ENCODE measurements at places on chromosomes 11 and 22. TPM values are rescaled to one million over a fixed set of nuclear protein-coding genes. Genes with fewer than 3 reads are reported as not detected.

AQP11 gene
- total RNA-seq, result not detected

APOL4 gene
- total RNA-seq, result 2.3 TPM

ANKK1 gene
- 1.0 TPM for total RNA-seq

KRTAP5-9 gene
- not detected for total RNA-seq

SYCE3 gene
- not detected for total RNA-seq

OR51E2 gene
- total RNA-seq, result 0.24 TPM

CTSW gene
- total RNA-seq, result 0.49 TPM

BATF2 gene
- total RNA-seq, result 2.7 TPM

LRRC74B gene
- total RNA-seq, result not detected

DDTL gene
- not detected for total RNA-seq

DNA sequence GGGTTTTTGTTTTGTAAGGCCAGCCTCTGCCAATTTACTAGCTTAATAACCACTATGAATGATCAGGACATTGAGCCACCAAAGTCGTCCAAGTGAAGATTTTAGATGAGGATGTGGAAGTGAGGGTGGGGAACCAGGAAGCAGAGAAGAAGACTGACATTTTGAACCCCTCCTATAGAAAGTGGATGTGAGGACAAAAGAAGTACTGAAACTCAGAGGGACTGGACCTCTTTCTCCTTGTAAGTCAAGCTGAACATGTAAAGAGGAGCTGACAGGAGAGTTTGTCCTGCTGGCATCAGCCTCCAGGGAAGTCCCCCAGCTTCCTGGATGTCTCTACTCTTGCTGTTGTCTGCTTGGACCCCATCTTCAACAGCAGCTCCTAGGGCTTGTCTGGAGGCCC, 338.2 kb upstream of the NCAM1 start:
- H3K4me1 ChIP-seq, result no peaks in the 10 kb centered on the region
- H3K4me3 ChIP-seq, result no peak overlapping the region
- H3K27me3 ChIP-seq, result no peaks in the 10 kb centered on the region

- H3K4me3 ChIP-seq, result no peak overlapping the region
- H3K27ac ChIP-seq, result peak overlapping the region; percentile 84
- peaks cover 34% of the 10 kb centered on the region for H3K4me1 ChIP-seq
- peaks cover 80% of the 10 kb centered on the region for H3K36me3 ChIP-seq
- peak; percentile 87 for DNase-seq
- no peaks in the 10 kb centered on the region for H3K27me3 ChIP-seq
Measured at GRCh38 chr22:26502688-26503561, 9.3 kb downstream of the TFIP11 start.

DNA sequence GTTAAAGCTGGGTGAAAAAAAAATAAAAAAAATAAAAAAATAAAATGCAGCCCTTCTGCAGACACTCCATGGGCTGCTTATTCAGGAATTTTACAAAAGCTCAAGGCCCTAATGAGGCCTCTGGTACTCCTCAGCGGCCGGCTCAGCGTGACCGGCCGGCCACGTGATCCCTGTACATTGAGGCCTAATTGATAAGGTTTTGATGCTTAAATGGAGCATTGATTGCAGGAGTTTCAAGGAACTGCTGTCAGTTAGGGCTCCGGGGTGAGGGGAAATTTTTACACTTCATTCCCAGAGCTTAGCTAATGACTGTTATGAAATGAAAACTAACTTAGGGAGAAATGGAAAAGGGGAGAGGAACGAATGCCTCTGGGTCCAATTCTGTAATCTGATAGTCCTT, 368.8 kb upstream of the KIRREL3 start:
- no peak overlapping the region for H3K4me3 ChIP-seq
- H3K4me1 ChIP-seq, result no peaks in the 10 kb centered on the region

DNA sequence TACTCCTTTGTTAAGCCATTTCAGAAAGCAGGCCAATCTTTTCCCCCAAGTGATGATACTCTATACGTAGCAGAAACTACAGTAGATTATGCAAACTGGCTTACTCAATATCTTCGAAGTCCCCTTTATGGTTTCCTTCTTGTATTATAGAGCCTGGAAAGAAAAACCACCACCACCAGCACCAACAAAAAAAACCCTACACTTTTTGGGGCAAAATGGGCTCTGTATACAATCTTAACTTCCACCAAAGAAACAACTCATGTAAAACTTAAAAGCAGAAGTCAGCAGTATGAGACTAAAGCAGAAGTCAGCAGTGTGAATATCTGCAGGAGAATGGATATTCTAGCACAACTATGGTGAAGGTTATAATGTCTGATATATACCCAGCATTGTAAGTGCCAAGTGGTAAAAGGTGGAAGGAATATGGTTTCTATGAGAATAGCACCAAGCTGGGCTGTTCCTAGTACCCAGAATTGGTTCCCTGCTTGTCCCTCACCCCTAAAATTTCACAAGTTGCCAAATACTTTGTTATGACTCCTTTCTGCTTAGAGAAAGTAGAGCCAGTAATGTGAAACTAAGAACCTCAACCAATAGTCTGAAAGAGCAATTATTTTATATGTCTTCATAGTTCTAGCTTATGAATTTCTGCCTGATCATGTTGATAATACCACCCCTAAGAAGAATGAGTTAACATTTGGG, 252.1 kb downstream of the SBF2 start:
- no peaks in the 10 kb centered on the region for H3K36me3 ChIP-seq
- no peak overlapping the region for H3K27ac ChIP-seq
- H3K27me3 ChIP-seq, result no peaks in the 10 kb centered on the region
- H3K4me1 ChIP-seq, result no peaks in the 10 kb centered on the region

DNA sequence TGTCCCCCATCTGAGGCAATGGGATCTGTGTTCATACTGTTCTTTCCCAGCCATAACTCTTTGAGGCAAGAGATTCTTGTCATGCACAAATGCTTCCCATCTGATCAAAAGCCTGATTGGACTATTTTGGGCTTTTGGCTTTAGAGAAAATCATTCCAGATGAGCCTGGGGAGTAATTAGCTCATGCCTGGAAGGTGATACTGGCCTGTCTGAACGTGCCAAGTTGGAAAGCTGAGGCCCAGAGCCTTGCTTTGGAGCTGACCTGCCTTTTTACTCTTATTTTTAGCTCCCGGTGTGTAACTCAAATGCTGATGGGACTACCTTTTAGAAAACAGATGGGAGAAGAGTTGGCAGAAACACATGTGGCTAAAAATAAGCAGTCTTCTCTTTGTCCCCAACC, 105.0 kb downstream of the DBX1 start:
- H3K36me3 ChIP-seq, result no peaks in the 10 kb centered on the region
- H3K27me3 ChIP-seq, result no peaks in the 10 kb centered on the region
- H3K27ac ChIP-seq, result peak overlapping the region; percentile 77
- peaks cover 44% of the 10 kb centered on the region for H3K4me1 ChIP-seq
- H3K4me3 ChIP-seq, result no peak overlapping the region

DNA sequence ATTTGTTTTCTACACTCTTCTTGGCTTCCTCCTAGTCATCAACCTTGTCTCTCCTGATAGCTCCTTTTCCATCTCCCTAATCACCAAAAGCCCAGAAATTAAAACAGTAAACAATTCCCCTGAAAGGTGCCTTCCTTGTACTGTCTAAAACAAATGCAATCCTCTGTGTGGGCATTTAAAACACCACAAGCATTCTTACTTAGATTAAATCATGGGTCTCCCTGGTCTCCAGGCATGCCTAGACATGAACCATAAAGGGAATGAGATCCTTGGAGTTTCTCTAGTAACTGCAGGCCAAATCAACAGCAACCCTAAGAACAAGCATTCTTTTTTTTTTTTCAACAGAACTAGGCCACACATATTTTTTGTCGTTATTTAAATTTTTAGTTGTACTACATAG, 1.9 kb downstream of the BTG4 start:
- DNase-seq, result no peak
- H3K4me1 ChIP-seq, result peaks cover 4% of the 10 kb centered on the region
- H3K36me3 ChIP-seq, result no peaks in the 10 kb centered on the region

DNA sequence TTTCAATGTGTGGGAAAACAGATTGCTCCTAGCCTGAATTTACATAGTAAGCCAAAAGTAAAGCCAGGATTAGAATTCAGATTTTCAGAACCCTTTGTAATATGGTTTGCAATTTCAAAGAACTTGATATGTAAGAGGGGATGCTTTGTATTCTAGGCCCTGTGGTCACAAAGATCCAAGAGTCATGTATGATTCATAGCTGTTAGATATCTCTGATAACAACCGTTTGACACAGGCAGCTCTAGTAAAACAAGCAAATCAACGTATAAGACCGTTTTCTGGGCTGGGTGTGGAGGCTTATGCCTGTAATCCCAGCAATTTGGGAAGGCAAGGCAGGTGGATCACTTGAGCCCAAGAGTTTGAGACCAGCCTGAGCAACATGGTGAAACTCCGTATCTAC, 79.6 kb downstream of the EMSY start:
- H3K36me3 ChIP-seq, result peaks cover 11% of the 10 kb centered on the region
- no peak overlapping the region for H3K4me3 ChIP-seq
- H3K27ac ChIP-seq, result no peak overlapping the region

GRCh38 chr11:102495161-102496042, 35.1 kb downstream of the MMP7 start:
- peaks cover 4% of the 10 kb centered on the region for H3K27me3 ChIP-seq
- no peak overlapping the region for H3K4me3 ChIP-seq
- no peaks in the 10 kb centered on the region for H3K4me1 ChIP-seq
- peak; percentile 13 for DNase-seq
- H3K36me3 ChIP-seq, result no peaks in the 10 kb centered on the region

GRCh38 chr11:126061707-126062678, 673 bp downstream of the CDON start:
- peak overlapping the region; percentile 84 for H3K4me3 ChIP-seq
- H3K27ac ChIP-seq, result peak overlapping the region; percentile 83
- no peak for DNase-seq
- no peaks in the 10 kb centered on the region for H3K36me3 ChIP-seq
- peaks cover 9% of the 10 kb centered on the region for H3K4me1 ChIP-seq
- H3K27me3 ChIP-seq, result no peaks in the 10 kb centered on the region

GRCh38 chr11:40274017-40274416, 1185.4 kb downstream of the LRRC4C start:
- H3K4me1 ChIP-seq, result no peaks in the 10 kb centered on the region
- no peak for DNase-seq
- no peaks in the 10 kb centered on the region for H3K27me3 ChIP-seq
- H3K27ac ChIP-seq, result no peak overlapping the region
- no peaks in the 10 kb centered on the region for H3K36me3 ChIP-seq

DNA sequence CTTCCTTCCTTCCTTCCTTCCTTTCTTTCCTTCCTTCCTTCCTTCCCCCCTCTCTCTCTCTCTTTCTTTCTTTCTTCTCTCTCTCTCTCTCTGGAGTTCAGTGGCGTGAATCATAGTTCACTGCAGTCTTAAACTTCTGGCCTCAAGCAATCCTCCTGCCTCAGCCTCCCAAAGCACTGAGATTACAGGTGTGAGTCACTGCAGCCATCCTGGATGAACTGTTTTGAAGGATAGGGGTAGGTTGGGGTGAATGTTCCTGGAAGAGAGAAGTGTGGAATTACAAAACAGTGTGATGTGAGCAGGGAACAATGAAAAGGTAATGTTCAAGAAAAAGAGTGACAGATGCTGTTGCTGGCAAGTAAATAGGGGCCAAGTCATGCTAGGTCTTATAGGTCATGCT, 12.4 kb upstream of the PLET1 start:
- H3K27ac ChIP-seq, result no peak overlapping the region
- DNase-seq, result no peak
- no peak overlapping the region for H3K4me3 ChIP-seq
- no peaks in the 10 kb centered on the region for H3K36me3 ChIP-seq
- H3K27me3 ChIP-seq, result no peaks in the 10 kb centered on the region
- H3K4me1 ChIP-seq, result no peaks in the 10 kb centered on the region

DNA sequence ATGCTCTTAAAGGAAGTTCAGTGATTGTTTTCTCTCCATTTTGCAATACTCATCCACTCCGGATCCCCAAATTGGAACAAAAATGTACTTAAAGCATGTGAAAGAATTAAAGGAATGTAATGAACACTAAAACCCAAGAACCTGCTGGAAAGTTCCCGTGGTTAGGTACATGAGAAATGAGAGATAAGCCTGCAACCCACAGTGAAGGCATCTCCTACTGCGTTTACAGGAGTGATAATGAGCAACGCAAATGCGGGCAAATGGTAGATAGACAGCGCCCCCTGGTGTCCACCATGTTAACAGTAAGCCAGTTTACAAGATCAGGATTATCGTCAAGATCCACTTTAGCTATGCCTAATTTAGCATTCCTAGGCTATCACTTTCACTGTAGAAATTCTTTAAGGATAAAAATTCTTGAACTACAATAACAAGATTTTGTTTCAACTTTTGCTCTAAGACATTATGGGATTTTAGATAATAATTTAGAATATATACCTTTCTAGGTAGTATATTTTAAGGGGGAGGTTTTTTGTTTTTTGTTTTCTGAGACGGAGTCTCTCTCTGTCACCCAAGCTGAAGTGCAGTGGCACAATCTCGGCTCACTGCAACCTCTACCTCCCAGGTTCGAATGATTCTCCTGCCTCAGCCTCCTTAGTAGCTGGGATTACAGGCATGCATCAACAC, 29.9 kb downstream of the ALG9 start:
- no peaks in the 10 kb centered on the region for H3K27me3 ChIP-seq
- H3K4me1 ChIP-seq, result peaks cover 32% of the 10 kb centered on the region
- peak; percentile 86 for DNase-seq
- peak overlapping the region; percentile 76 for H3K27ac ChIP-seq
- no peak overlapping the region for H3K4me3 ChIP-seq
- H3K36me3 ChIP-seq, result no peaks in the 10 kb centered on the region

DNA sequence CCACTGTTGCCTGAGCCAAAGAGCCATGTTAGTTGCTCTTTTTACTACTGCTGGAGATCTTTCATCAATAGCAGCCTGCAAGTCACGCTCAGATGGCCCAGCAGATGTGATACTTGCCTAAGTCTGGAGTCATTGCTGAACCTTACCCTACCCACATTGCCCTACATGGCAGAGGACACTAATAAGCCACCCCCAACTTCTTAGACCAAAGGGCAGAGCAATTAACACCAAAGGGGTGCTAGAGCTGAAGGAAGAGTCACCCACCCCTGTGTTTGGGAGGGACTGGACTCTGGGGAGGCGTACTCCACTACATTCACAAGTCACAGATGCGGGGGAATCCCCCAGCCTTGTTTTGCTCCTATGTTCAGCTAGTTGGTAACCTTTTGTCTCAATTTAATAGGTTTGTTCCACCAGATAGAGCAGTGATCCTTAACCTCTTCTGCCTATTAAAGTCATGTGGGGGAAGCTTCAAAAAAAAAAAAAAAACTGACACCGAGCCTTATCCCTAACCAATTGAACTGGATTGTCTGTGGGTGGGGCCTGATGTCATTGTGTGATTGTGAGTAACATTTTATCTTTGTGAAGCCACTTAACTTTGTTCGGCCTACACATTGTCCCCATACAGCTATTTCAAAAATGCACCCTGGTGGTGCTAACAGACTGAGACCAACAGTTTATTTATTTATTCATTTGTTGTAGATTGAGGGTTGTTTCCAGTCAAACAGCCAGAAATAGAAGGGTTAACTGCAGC, 13.1 kb downstream of the ADM start:
- no peaks in the 10 kb centered on the region for H3K36me3 ChIP-seq
- no peaks in the 10 kb centered on the region for H3K27me3 ChIP-seq
- H3K27ac ChIP-seq, result peak overlapping the region; percentile 66
- H3K4me3 ChIP-seq, result no peak overlapping the region

DNA sequence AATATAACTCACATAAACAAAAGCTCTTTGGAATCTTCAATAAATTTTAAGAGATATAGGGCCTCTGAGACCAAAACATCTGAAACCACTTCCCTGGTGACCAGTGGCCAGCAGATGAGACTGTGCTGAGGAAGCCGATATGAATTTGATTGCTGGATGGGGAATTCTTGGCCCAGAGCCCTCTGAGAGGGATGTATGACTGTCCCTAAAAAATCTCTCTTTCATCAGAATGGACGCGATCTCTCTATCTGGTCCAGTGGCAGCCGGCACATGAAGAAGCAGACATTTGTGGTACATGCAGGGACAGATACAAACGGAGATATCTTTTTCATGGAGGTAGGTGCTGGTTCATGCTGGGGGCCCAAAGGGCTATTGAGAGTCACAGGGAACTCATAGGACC, 37.5 kb downstream of the MYBPC3 start:
- H3K27me3 ChIP-seq, result no peaks in the 10 kb centered on the region
- DNase-seq, result no peak
- no peaks in the 10 kb centered on the region for H3K4me1 ChIP-seq
- H3K4me3 ChIP-seq, result no peak overlapping the region
- H3K27ac ChIP-seq, result no peak overlapping the region
- peaks cover 85% of the 10 kb centered on the region for H3K36me3 ChIP-seq
